ENCODE measurements at places on chromosomes 5 and 9.

GRCh38 chr5:25909163-25909562 lies 1129.2 kb downstream of the CDH9 start:
- DNase-seq, result no peak

- no peak for DNase-seq
These were observed 21.7 kb downstream of the SLC6A18 start for GRCh38 chr5:1246711-1247431.

DNA sequence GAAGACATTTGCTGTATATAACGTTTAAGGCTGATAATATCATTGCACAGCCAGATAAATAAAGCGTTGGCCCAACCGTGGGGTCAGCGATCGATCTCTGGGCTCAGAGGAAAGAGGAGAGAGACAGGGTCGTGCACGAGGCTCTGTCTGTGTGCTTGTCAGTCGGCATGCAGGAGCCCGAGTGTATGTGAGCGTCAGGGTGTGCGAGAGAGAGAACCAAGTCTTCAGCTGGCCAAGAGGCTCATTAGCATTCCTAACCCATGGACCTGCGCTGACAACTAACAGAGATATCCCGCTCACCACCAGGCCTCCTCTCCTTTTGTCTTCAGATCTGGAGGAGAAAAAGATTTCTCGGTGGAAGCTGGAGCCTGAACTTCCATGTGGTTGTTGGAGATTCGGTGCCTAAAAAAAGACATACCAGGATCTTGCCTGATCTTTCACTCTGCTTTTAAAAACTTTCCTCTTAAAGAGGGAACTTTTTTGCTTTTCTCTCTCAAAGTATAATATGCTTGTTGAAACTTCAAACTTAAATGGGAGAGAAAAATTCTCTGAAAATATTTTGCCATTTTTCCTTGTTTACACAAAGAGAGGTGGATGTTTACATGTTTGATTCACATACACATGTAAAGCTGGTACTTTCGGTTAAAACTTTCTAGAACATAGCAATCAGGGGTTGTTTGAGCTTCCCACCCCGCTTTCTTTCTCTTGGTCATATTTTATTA lies 16.5 kb downstream of the NR2F1 start:
- DNase-seq, result no peak

- DNase-seq, result no peak
These were observed 549.9 kb upstream of the CYLC2 start for GRCh38 chr9:102445181-102445747.

GRCh38 chr5:102767862-102768261 lies 12.8 kb downstream of the PAM start:
- DNase-seq, result no peak

DNA sequence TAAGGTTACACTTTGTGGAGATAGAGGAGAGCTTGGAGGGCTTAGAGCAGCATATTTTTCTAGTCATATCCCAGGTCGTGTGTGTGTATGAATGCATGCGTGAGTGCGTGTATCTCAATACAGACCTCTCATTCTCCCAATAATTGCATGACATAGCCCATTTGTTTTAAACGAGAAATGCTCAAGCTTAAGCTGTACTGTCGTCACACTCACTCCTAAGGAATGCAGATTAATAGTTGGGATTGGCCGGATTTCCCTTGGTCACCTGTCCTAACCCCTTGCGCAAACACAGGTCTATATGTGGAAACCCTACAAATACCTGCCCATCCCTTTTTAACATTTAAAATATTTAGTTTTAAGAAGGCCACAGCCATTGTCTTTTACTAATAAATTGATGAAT lies 165.8 kb downstream of the SEMA5A start:
- DNase-seq, result no peak

DNA sequence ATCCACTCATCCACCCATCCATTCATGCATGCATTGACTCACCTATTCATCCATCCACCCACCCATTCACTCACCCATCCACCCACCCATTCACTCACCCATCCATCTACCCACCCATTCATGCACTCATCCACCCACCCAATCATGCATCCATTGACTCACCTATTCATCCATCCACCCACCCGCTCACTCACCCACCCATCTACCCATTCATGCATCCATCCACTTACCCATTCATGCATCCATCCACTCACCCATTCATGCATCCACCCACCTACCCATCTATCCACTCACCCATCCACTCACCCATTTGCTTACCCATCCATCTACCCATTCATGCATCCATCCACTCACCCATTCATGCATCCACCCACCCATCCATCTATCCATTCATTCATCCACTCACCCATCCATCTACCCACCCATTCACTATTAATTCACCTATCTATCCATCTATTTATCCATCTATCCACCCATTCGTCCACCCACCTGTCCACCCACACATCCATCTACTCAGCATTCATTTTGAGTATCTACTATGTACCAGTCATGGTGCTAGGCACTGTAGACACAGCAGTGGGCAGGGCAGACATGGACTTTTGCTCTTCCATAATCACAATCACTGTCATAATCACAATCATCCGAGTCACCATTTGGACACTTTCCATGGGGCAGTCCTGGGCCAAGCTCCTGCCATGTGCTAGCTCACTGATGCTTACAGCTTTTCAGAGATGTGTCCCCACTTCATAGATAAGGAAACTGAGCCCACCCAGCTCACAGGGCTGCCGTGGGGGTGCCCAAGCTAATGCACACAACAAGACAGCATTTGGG lies 34.4 kb downstream of the HMCN2 start:
- DNase-seq, result no peak

DNA sequence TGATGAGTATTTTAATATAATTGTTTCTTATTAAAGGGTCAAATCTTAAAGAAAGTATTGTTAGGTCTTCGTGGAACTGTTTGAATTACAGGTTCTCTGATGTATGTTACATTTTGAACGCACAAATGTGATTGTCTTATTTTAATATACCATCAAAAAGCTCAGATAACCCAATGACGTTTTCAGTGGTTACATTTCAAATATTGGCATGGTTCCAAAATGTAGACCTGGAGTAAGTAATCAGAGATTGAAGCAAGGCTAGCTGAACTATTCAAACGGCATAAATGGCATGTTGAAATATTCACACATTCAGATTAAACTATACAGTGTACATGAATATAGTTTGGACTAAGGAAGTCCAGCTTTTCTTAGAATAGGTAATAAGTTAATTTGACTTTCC lies 281.7 kb upstream of the EFNA5 start:
- no peak for DNase-seq

GRCh38 chr5:10556289-10556807 lies 7.5 kb upstream of the ANKRD33B start:
- DNase-seq, result no peak

DNA sequence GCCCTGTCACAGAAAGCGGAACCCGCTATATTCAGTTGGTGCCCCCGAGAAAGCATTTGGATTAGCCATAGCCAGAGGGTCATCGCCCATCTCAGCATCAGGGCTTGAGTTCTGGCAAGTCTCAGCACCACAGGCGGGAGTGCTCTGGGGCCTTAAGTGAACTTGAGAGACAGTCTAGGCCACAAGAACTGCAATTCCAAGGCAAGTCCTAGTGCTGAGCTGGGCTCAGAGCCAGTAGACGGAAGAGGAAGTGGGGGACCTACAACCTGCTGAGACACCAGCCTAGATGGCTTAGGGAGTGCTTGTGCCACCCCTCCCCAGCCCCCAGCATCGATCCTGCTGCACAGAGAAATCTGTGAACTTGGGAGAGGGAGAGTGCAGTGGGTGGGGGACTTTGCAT lies 594.9 kb downstream of the CCDC171 start:
- no peak for DNase-seq

DNA sequence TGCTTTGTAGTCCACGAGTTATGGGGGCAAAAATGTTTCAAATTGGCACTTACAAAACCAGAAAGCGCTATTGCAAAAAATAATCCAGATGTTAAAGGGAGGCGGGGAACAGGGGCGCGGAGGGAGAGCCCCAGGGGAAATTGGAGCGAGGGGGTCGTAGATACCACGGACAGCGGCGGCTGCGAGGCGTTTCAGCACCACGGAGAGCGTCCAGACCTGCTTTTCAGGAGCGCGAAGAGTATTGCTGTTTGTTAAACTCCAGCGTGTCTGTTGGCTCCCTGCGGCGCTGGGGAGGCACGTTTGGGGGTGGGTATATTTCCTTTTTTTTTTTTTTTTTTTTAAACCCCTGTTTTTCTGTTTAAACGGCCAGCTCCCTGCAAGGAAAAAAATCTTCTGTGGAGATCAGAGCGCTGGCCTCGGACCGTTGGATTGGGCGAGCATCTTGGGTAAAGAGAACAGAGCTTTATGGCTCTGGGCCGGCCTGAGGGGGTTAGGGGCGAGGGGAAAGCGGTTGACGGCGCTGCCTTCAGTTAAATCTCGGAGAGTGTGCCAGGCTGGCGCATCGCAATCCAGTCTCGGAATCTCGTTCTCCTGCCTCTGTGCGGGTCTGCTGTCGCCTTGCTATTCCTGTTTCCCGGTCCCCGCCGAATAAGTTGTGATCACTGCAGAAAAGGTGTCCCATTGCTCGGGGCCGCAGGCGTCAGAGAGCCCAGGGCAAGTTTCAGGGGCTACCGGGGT lies at the start of gene GLRA1:
Gene GLRA1 (minus strand): TSS at position 288 of the 738 bp plus-strand sequence. CDS start 302 bp downstream, outside the sequence.
- peak; percentile 44 for DNase-seq

DNA sequence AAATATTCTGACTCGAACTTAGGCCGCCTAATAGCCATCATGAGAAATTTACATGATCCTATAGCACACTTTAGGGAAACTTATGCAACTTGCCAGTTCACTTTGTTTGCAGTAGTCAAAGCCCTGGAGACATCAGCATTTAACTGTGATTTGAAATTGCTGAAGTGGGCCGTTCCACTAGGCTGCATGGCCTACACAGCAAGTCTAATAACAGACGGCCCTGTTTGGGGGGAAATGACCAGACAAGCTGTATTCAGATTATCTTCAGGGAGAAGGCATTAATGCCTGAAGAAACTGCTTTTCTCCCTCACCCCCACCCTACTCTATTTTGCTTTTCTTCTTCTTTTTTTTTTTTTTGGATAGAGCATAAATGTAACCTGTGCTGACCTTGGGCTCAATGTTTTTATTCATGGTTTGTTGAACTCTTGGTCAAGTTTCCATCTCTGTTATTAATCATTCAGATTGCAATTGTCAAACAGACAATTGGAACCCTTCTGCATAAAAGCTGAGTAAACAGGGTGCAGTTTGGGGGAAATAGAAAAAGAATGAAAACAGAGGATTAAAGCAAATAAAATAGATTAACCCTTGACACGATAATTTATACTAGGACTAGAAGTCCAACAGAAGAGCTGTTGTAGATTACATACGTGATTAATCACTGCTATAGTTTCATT lies 1928.2 kb upstream of the WWC1 start:
- no peak for DNase-seq

- DNase-seq, result no peak
These were observed 299.0 kb downstream of the FBXL7 start for GRCh38 chr5:15799014-15799413.

- no peak for DNase-seq
These were observed 6.5 kb downstream of the EGFL7 start for GRCh38 chr9:136668983-136669790.

DNA sequence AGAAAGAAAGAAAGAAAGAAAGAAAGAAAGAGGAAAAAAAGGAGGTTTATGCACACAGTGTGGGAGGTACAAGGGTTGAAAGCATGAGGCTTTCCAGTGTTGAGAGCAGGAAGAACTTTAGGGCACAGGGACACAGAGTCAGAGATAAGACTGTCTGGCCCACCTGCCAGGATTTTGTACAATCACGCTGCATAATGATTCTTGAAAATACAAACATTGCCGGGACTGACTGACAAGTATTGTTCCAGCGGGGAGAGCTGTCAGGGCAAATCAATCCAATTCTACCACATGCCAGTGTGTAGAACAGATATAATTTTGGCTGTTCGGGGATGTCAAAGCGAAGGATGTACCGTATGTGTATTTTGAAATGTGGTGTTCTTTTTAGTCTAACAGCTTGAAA lies 254.7 kb downstream of the NTRK2 start:
- DNase-seq, result no peak

DNA sequence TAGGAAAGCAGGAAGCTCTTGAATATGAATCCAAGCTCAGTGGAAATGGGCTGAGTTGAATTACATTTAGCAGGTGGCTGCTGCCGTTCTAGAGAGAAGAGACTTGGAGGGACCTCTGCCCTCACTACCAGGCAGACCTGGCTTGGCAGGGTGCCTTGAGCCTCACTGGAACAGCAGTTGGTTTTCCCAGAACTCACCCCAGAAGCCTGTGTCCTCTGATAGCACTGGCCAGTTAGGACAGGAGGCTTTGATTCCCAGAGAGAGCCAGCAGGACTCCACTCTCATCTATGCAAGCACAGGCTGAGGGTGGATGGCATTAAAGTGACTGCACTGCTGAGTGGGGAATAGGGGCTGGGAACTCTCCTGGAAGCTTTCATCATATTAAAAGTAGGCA lies 54.8 kb downstream of the PWWP2A start:
- DNase-seq, result no peak

- no peak for DNase-seq
These were observed 345.4 kb downstream of the FBXL17 start for GRCh38 chr5:108036482-108036881.

- DNase-seq, result no peak
These were observed 720 bp downstream of the NADK2 start for GRCh38 chr5:36240779-36241630.

GRCh38 chr9:98971168-98971914 lies 27.6 kb downstream of the COL15A1 start:
- no peak for DNase-seq

- DNase-seq, result no peak
These were observed 447.3 kb upstream of the ARRDC3 start for GRCh38 chr5:91830361-91830953.

DNA sequence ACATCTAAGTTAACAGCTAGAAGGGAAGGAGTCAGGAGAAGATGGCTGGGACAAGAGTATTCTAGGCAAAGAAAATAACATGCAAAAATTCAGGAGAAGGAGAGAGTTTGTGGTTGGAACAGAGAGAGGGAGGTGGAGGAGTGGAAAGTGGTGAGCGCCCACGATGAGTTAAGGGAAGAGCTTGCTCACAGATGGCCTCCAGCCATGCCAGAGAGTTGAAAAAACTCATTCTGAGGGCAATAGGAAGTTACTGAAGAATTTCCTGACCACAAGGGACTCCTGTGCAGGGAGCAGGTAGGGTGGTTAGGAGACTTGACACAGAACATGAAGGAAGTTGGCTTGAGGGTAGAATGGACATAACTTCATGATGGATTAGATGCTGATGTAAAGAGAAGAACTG lies 159.7 kb downstream of the DOCK2 start:
- DNase-seq, result no peak

GRCh38 chr9:9341203-9341602 lies 1271.6 kb downstream of the PTPRD start:
- DNase-seq, result no peak

DNA sequence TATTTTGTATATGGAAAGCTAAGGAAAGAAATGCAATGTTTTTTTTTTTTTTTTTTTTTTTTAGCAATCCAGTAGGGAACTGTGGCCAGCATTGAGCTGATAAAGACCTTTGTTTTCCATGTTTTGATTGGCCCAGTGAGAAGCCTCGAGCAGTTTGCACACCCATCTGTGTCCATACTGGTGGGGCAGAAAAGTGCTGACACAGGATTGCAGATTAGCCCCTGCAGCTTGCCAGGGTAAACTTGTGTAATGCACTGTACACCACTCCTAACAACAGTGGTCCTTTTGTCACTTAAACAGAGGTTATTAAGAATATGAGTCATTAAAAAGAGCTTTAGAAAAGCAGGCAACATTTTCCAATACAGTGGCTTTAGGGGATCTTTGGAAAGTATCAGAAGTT lies 132.8 kb upstream of the CDKN2B start:
- no peak for DNase-seq

GRCh38 chr5:1568201-1568979 lies 44.6 kb upstream of the LPCAT1 start:
- DNase-seq, result no peak

Data from Jurkat, Clone E6-1 (cell line).